ENCODE measurements at places on chromosomes 6 and 20.

GRCh38 chr6:29627755-29628418 is 5.1 kb downstream of the GABBR1 start:
- no peak for DNase-seq

DNA sequence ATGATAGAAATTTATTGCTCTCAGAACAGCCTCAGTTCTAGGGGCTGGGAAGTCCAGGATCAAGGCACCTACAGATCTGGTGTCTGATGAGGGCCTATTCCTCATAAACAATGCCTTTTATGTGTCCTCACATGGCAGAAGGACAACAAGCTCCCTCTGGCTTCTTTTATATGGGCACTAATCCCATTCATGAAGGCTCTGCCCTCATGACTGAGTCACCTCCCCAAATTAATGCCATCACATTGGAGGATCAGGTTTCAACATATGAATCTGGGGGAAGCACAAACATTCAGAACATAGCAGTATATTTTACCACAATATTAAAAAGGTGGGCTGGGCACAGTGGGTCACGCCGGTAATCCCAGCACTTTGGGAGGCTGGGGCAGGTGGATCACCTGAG is 58.5 kb upstream of the CCN6 start:
- DNase-seq = no peak

DNA sequence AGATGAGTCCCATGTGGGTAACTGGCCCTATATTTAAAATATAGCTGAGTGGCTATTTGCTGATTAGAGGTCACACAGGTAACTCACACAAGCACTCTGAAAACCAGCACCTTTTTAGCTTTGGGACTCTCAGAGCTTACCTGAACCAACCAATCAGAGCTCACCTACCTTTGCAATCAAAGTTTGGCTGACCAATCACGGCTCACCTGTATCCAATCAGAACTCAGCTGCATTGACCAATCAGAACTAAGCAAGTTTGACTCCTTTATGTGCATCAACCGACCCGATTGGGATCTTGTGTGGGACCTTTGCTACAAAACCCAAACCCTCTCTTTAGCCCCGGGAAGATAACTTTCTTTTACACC is 106.8 kb upstream of the NXT1 start:
- no peak for DNase-seq

- DNase-seq = no peak
Observed at GRCh38 chr6:148934539-148934938, 187.7 kb downstream of the UST start.

GRCh38 chr6:154276810-154277628 is 79.6 kb downstream of the IPCEF1 start:
- DNase-seq = no peak

DNA sequence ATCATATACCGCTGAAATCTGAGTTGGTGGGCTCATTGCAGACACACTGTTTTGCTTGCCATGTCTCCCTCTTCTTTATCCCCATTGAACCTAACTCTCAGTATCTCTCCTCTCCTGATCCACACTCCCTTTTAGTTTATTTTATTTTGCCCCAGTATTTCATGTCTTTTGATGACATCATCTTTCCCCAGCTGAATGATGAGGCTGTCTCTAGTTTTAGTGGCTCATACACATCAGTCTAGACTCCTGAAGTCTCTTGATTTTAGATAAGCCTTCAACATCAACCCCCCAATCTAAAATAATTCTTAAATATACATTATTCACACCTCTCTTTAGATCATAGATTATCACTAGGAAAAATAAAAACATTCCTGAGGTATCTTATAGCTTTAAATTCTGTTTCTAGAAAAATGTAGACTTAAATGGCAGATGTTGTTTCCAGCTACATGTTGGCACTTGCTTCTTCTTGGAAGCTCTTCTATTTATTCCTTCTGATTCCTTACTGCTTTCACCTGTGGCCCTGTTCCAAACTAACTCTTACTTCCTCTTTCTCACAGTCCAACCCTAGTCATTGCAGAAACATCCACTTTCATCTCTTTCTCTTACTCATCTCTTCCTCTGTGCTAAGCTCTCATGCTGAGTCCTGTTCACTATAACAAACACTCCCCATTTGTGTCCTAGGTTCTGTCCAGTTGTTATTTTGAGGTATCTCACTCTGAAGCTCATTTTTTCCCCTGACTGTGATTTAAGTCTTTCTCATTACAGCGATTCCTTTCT is 191.9 kb upstream of the SLC35B3 start:
- DNase-seq = no peak

DNA sequence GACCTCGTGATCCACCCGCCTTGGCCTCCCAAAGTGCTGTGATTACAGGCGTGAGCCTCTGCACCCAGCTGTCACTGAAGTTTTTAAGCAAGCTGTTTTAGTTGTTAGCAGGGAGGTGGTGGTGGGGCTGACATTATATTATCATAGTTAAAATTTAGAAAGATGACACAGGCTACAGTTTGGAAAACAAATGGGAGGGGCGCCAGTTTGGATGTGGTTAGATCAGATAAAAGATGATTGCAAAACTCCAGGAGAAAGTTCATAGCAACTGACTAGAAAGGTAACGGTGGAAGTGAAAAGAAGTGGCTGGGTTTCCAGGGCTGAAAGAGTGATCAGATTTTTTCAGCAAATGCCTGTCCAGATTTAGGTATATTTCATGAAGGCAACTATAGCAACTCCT is 311.9 kb upstream of the CITED2 start:
- DNase-seq = no peak

DNA sequence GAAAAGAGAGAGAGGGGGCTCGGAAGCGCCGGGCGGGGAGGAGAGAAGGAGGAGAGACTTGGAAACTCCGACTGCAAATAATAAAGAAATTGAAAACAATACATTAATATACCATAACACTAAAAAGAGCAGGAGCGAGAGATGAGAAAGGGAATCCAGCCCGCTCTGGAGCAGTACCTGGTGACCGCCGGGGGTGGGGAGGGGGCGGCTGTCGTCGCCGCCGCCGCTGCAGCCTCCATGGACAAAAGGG is 338 bp downstream of the E2F3 start:
- no peak for DNase-seq

DNA sequence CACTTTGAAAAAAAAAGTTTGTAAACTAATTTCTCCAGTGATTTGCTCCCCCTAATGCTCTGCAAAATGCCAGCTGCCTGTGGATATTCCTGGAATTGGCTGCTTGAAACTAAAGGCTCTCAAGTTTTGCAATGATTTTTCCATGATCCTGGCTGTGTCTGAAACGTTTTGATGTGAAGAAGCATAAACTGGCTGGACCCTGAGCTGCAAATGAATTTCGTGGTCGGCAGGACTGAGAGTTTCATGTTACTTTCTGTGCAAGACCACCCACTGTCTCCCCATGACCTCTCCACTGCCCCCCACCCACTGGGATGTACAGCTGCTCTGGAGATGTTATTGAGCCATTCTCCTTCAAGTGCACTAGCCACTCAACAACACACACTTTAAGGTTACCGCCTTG is 171.3 kb upstream of the SSTR4 start:
- no peak for DNase-seq

DNA sequence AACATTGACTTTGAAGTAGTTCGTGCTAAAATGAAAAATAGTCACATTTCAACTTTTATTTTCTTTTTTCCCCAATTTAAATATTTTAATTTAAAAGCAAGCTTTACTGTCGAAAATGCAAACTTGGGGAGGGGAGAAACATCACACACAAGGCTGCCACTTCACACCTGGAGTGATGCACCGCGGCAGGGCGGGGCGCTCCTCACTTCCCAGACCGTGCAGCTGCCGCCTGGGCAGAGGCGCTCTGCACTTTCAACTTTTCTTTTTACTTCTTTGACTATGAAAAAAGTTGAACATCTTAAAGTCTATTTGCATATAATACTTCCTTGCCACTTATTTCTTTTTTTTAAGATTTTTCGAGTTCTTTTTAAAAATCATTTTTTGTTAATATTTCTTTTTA is 993.3 kb upstream of the GJE1 start:
- DNase-seq = no peak

GRCh38 chr20:53707371-53708055 is 113.9 kb upstream of the ZNF217 start:
- DNase-seq = no peak

DNA sequence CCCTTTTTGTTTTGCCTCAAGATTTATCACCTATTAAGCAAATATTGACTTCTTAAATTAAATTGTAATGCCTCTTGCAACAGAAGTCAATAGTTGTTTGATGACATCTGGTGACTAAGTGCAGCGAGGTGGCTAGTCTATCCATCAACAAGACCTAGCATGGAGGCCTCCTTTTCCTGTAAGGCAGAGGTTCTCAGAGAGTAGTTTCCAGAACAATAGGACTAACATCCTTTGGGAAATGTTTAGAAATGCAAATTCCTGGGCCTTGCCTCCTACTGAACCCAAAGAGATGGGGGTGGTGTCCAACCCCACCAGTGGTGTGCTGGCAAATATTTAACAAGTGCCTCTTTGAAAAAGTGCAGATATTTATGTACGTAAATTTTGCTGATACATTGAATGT is 143.7 kb downstream of the SCP2D1 start:
- no peak for DNase-seq
